ENCODE measurements at places on chromosomes 1 and 21.
A peak's percentile ranks its signal among the peaks of the same experiment; 100 is the strongest.

DNA sequence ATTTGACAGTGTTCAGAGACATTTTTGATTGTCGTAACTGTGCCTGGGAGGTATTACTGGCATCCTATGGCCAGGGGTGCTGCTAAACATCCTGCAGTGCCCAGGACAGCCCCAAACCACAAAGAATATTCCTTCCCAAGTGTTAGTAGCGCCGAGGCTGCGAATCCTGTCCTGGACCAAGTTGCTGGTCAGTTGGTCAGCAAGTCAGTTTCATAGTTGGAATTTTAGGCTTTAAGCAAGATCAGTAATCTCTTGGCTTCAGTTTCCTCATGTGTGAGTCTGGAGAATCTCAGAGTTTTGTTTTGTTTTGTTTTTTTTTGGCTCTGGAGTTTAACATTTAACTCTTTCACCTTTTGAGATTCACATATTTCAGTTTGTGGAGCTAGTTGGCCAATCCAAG, 65.0 kb downstream of the MTR start:
- no peak for DNase-seq
- H3K27me3 ChIP-seq, result no peaks in the 10 kb centered on the region
- no peak overlapping the region for H3K4me3 ChIP-seq
- H3K36me3 ChIP-seq, result peaks cover 33% of the 10 kb centered on the region
- no peaks in the 10 kb centered on the region for H3K4me1 ChIP-seq
- no peak overlapping the region for H3K27ac ChIP-seq

DNA sequence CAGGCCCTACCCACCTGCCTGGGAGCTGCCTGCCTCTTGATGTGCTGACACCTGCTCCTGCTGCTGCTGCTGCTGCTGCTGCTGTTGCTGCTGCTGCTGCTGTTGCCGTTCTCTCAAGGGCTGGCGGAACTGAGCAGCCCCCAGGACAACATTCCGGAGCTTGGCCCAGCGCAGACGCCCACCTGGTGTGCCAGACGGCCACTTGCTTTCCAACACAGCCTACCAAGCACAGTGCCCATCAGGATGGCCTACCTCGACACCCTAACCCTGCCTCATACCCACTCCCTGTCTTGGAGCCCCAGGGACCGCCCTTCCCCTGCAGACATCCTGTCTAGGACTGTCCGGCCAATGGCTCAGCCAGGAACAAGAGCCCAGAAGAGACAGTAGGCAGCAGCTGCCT, 11.8 kb downstream of the DENND4B start:
- H3K36me3 ChIP-seq, result peaks cover 76% of the 10 kb centered on the region
- H3K4me3 ChIP-seq, result no peak overlapping the region
- H3K27ac ChIP-seq, result no peak overlapping the region
- no peaks in the 10 kb centered on the region for H3K4me1 ChIP-seq

GRCh38 chr1:41354956-41355355, 6.3 kb upstream of the FOXO6 start:
- H3K4me1 ChIP-seq, result no peaks in the 10 kb centered on the region
- no peak overlapping the region for H3K4me3 ChIP-seq
- H3K27ac ChIP-seq, result no peak overlapping the region
- no peak for DNase-seq
- no peaks in the 10 kb centered on the region for H3K27me3 ChIP-seq
- H3K36me3 ChIP-seq, result no peaks in the 10 kb centered on the region

DNA sequence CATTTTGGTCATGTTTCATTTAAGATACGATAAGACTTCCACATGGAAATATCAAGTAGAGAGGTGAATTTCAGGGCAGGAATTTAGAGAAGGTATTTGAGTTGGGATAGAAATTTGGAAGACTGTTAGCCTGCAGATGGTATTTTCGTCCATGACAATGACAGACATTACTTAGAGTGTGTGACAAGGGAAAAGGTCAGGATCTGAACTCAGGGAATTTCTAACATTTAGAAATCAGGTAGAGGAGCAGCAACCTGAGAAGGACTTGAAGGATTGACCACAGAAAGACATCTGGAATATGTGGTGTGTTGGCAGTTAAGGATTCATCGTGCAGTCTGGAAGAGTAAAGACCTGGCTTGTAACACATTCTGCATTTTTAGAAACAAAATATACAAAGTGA, 57.9 kb downstream of the RABGAP1L start:
- no peaks in the 10 kb centered on the region for H3K27me3 ChIP-seq
- DNase-seq, result no peak
- H3K4me1 ChIP-seq, result no peaks in the 10 kb centered on the region
- no peaks in the 10 kb centered on the region for H3K36me3 ChIP-seq

- H3K36me3 ChIP-seq, result no peaks in the 10 kb centered on the region
- H3K27ac ChIP-seq, result no peak overlapping the region
- DNase-seq, result no peak
- H3K4me1 ChIP-seq, result no peaks in the 10 kb centered on the region
- no peak overlapping the region for H3K4me3 ChIP-seq
Measured at GRCh38 chr1:14871218-14871970, 272.9 kb downstream of the KAZN start.

- peaks cover 21% of the 10 kb centered on the region for H3K4me1 ChIP-seq
- H3K4me3 ChIP-seq, result peak overlapping the region; percentile 99
Measured at GRCh38 chr1:211258310-211258755, 833 bp upstream of the RCOR3 start.

DNA sequence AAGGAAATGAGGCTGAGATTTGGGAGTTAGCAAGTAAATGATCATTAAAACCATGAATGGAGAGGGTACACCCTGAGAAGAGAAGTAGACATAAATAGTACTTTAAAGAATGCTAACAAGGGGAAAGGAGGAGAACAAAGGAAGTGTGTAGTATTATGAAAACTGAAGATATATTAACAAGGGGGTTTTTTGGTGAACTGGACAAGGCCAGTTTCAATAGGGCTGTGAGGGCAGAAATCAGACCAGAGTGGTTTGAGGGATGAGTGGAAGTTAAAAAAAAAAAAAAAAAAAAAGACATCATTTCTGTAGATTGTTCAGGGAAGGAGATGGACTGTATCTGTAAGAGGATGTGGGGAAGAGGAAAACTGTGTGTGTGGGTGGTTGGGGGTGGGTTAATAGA, 137.1 kb downstream of the PLA2G4A start:
- H3K4me3 ChIP-seq, result no peak overlapping the region
- H3K4me1 ChIP-seq, result no peaks in the 10 kb centered on the region

DNA sequence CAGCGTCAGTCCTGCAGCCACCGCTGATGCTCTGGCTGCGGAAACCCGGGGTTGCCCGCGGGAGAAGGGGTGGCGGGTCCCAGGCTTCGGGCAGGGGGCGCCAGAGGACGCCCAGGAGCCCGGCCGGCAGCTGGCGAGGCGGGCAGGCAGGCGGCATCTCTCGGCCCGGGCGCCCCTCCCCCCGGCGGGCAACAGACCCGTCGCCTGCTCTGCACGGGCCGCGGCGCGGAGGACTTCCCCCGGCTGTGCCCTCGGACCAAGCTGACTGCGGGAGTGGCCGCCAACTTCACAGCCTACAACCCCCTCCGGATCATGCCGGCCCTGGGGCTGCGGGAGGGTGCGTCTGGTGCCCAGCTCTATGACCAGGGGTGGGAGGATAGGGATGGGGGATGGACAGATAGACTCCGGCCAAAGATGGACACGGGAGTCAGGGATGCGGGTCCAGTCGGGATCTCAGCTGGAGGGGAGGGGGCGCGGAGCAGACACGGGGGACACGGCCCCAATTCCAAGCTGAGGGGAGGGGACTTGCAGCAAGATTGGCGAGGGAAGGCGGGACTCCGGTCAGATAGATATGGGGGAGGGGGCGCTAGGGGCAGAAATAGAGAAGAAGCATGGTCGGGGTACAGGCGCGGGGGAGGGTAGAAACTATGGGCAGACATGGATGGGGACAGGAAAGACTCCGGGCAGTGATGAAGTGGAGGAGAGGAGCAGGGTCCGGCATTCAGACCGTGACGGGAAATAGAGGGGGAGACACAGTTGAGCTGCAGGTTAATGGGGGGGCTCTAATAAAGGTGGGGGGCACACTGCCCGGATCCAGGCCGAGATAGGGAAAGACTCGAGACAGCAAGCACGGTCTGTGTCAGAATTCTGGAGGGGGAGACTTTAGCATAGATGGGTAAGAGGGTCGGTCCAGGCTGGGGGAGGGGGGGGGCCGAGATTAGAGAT, 1.1 kb downstream of the ADGRB2 start:
- peak overlapping the region; percentile 63 for H3K4me3 ChIP-seq
- H3K4me1 ChIP-seq, result peaks cover 31% of the 10 kb centered on the region
- H3K36me3 ChIP-seq, result no peaks in the 10 kb centered on the region
- no peaks in the 10 kb centered on the region for H3K27me3 ChIP-seq
- DNase-seq, result no peak

DNA sequence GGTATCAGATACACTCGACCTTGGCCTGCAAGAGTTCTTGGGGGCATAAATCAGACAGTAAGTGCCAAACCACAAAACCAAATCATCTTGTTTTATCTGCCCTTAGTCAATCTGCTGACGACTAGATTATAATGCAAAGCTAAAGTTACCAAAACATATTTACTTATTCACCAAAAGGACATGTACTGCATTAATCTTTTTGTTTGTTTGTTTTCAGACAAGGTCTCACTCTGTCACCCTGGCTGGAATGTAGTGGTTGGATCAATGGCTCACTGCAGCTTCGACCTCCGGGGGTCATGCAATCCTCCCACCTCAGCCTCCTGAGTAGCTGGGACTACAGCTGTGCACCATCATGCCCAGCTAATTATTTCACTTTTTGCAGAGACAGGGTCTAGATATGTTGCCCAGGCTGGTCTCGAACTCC, 114.7 kb downstream of the APP start:
- H3K4me1 ChIP-seq, result no peaks in the 10 kb centered on the region
- H3K4me3 ChIP-seq, result no peak overlapping the region
- no peak for DNase-seq
- no peaks in the 10 kb centered on the region for H3K36me3 ChIP-seq
- H3K27ac ChIP-seq, result no peak overlapping the region
- no peaks in the 10 kb centered on the region for H3K27me3 ChIP-seq

GRCh38 chr1:76146184-76146583, 71.6 kb downstream of the ST6GALNAC3 start:
- no peaks in the 10 kb centered on the region for H3K4me1 ChIP-seq
- DNase-seq, result no peak
- H3K27ac ChIP-seq, result no peak overlapping the region
- H3K4me3 ChIP-seq, result no peak overlapping the region
- H3K36me3 ChIP-seq, result no peaks in the 10 kb centered on the region
- no peaks in the 10 kb centered on the region for H3K27me3 ChIP-seq

DNA sequence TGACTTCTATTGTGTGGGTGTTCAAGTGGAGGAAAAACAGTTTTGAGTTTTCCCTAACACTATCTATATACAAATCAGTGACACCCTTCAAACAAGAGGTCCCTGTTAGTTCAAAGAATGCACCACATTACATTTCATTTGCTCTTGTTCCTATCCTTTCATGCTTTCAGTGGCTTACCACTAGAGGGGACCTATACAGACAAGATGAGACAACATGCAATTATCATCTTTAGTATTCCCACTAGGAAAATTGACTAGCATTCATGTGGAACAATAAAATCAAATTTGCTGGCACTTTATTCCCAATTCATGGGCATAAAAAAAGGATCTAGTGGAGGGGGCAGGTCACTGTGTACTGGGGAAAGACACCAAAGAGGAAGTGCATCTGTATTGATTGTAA, 13.3 kb upstream of the SIPA1L2 start:
- H3K36me3 ChIP-seq, result no peaks in the 10 kb centered on the region
- no peak overlapping the region for H3K4me3 ChIP-seq
- no peak overlapping the region for H3K27ac ChIP-seq
- no peaks in the 10 kb centered on the region for H3K27me3 ChIP-seq

GRCh38 chr1:33519240-33519884, 46.9 kb downstream of the ZSCAN20 start:
- H3K4me3 ChIP-seq, result no peak overlapping the region
- no peaks in the 10 kb centered on the region for H3K4me1 ChIP-seq
- no peak overlapping the region for H3K27ac ChIP-seq
- H3K27me3 ChIP-seq, result no peaks in the 10 kb centered on the region

GRCh38 chr1:180233191-180234011, 3.3 kb downstream of the LHX4 start:
- no peak for DNase-seq
- no peak overlapping the region for H3K27ac ChIP-seq
- H3K27me3 ChIP-seq, result peaks cover 68% of the 10 kb centered on the region
- peak overlapping the region; percentile 25 for H3K4me3 ChIP-seq
- no peaks in the 10 kb centered on the region for H3K36me3 ChIP-seq

GRCh38 chr1:42260376-42261070, 74.5 kb downstream of the FOXJ3 start:
- DNase-seq, result no peak
- H3K27me3 ChIP-seq, result no peaks in the 10 kb centered on the region

GRCh38 chr1:180261524-180262155, 31.6 kb downstream of the LHX4 start:
- DNase-seq, result no peak
- H3K27me3 ChIP-seq, result no peaks in the 10 kb centered on the region
- H3K36me3 ChIP-seq, result no peaks in the 10 kb centered on the region
- no peak overlapping the region for H3K27ac ChIP-seq
- H3K4me1 ChIP-seq, result no peaks in the 10 kb centered on the region

- no peak overlapping the region for H3K4me3 ChIP-seq
- H3K4me1 ChIP-seq, result no peaks in the 10 kb centered on the region
- DNase-seq, result no peak
- H3K36me3 ChIP-seq, result peaks cover 76% of the 10 kb centered on the region
- no peak overlapping the region for H3K27ac ChIP-seq
Measured at GRCh38 chr1:62444701-62445100, 7.9 kb downstream of the USP1 start.

GRCh38 chr1:13970631-13971247, 270.8 kb downstream of the PRDM2 start:
- no peaks in the 10 kb centered on the region for H3K36me3 ChIP-seq
- H3K27ac ChIP-seq, result no peak overlapping the region
- H3K4me1 ChIP-seq, result no peaks in the 10 kb centered on the region
- DNase-seq, result no peak
- H3K4me3 ChIP-seq, result no peak overlapping the region
- H3K27me3 ChIP-seq, result no peaks in the 10 kb centered on the region

- H3K27me3 ChIP-seq, result no peaks in the 10 kb centered on the region
- H3K4me3 ChIP-seq, result no peak overlapping the region
- no peaks in the 10 kb centered on the region for H3K36me3 ChIP-seq
- H3K27ac ChIP-seq, result no peak overlapping the region
- DNase-seq, result no peak
- no peaks in the 10 kb centered on the region for H3K4me1 ChIP-seq
Measured at GRCh38 chr1:221308534-221309511, 429.6 kb downstream of the HLX start.

- no peaks in the 10 kb centered on the region for H3K36me3 ChIP-seq
- peak within 1 kb of the TSS; percentile 84 for H3K4me3 ChIP-seq
- peak within 1 kb of the TSS; percentile 88 for H3K27ac ChIP-seq
- peak; percentile 91 for DNase-seq
Measured at GRCh38 chr1:185733818-185734735, at the start of gene HMCN1. TSS of gene HMCN1 (plus strand) at chr1:185734391. CDS start at chr1:185734780, 389 bp downstream.

GRCh38 chr1:47438165-47439016, 547 bp downstream of the FOXD2 start:
- no peaks in the 10 kb centered on the region for H3K36me3 ChIP-seq
- H3K4me1 ChIP-seq, result peaks cover 3% of the 10 kb centered on the region
- peak; percentile 68 for DNase-seq
- H3K4me3 ChIP-seq, result peak overlapping the region; percentile 76
- H3K27ac ChIP-seq, result peak overlapping the region; percentile 94

DNA sequence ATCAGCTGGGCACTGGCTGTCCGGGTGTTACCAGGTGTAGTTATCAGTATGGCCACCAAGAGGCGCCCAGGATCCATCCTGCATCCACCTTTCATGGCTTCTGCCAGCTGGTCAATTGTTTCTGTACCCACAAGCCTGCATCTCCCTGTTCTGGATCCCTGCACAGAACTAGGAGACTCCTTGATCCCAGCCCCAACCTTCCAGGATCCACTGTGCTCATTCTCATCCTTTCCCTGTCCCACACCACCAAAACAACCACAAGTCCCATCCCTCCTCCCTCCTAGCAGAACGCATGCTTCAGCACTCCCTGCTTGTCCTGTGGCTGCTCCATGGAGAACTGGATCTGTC, 27.2 kb upstream of the FOXE3 start:
- H3K27ac ChIP-seq, result no peak overlapping the region
- no peaks in the 10 kb centered on the region for H3K36me3 ChIP-seq
- H3K4me1 ChIP-seq, result no peaks in the 10 kb centered on the region
- H3K4me3 ChIP-seq, result no peak overlapping the region

All from ascending aorta (tissue), 2 donors.